ENCODE measurements at places on chromosomes 1 and 21. TPM values are rescaled to one million over a fixed set of nuclear protein-coding genes. Genes with fewer than 3 reads are reported as not detected.

DNA sequence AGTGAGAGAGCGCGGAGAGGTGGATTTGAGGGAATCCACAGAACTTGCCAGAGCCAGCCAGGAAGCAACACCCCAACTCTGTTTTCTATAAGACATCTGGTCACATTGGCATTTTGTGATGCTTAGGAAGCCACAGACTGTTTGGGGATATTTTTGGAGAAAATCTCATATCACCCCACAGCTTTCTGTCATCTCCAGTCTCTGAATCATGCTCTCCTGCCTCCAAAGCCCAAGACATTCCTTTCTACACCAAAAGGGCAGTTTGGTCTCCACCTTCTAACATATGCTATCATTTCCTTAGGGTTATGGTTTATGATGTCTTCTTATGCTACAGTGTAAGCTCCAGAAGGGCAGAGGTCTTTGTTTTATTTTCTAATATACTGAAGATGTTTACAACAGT lies 14.4 kb upstream of the BCL10 start:
- DNase-seq = no peak

DNA sequence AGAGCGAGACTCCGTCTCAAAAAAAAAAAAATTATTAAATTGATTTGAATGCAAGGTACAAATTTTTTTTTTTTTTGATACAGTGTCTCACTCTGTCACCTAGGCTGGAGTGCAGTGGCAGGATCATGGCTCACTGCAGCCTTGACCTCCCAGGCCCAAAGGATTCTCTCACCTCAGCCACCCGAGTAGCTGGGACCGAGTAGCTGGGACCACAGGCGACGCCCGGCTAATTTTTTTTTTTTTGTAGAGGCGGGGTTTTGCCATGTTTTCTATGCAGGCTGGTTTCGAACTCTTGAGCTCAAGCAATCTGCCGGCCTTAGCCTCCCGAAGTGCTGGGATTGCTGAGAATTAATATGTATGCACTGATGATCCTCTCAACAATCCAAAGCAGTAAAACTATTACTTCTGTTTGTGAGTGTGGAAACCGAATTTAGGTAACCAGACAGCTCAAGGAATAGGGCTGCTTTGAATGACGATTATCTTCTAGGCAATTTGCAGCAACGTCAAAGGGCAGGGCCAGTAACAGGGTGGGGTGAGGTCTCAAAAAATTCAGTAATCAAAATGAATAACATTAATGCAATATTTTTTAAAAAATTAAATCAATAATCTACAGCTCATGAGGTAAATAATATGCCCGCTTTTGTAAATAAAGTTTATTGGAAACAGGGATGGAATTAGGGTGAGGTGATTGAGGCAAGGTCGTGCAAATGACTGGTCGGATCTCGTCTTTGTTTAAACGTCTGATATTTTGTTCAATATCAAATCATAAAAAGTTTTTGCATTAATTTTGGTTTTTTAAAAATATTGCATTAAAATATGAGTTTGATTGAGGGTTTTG lies 1.2 kb downstream of the CLSPN start:
- no peak for DNase-seq

The PDC gene
- not detected for total RNA-seq

The TFF2 gene
- total RNA-seq = 0.30 TPM
